Uterine smooth muscle cell (primary cell): ENCODE measurements at places on chromosomes 2 and 18. TPM values are rescaled to one million over a fixed set of nuclear protein-coding genes. Genes with fewer than 3 reads are reported as not detected.

Gene ITPRIPL1
- total RNA-seq: 5.1 and 5.9 TPM in 2 replicates

Gene QPCT
- total RNA-seq: 30.5 and 43.6 TPM in 2 replicates

Gene SLC38A11
- 0.22 and 1.5 TPM in 2 replicates for total RNA-seq

Gene CNOT11
- total RNA-seq: 18.0 and 21.0 TPM in 2 replicates

Gene RSAD2
- 1.00 and 1.5 TPM in 2 replicates for total RNA-seq

Gene FLACC1
- 1.4 and 2.0 TPM in 2 replicates for total RNA-seq

Gene ALPP
- total RNA-seq: not detected in 2 replicates

Gene RAMP1
- 13.1 and 40.0 TPM in 2 replicates for total RNA-seq

Gene GLB1L
- 17.5 and 19.1 TPM in 2 replicates for total RNA-seq

Gene RTP5
- not detected in 2 replicates for total RNA-seq

Gene SERPINB10
- 0.25 and 1.00 TPM in 2 replicates for total RNA-seq

Gene PDCD1
- not detected in 2 replicates for total RNA-seq

Gene IKZF2
- 7.5 TPM in 2 replicates for total RNA-seq

Gene GKN1
- total RNA-seq: not detected in 2 replicates

Gene C2orf15
- not detected in 2 replicates for total RNA-seq

Gene KANSL1L
- 15.5 and 23.4 TPM in 2 replicates for total RNA-seq

Gene KCNIP3
- 4.2 and 4.9 TPM in 2 replicates for total RNA-seq

Gene REG3G
- total RNA-seq: not detected in 2 replicates

Gene FOXI3
- total RNA-seq: not detected in 2 replicates

Gene MRPS5
- total RNA-seq: 54.9 and 65.4 TPM in 2 replicates

Gene AAK1
- 41.4 and 50.7 TPM in 2 replicates for total RNA-seq

Gene AP1S3
- 6.0 and 10.2 TPM in 2 replicates for total RNA-seq

Gene COL3A1
- 841 and 1,747 TPM in 2 replicates for total RNA-seq

Gene SLC9A4
- not detected in 2 replicates for total RNA-seq

Gene PRSS56
- total RNA-seq: not detected in 2 replicates

Gene CEBPZ
- total RNA-seq: 59.6 and 81.5 TPM in 2 replicates

Gene REG1B
- total RNA-seq: not detected in 2 replicates

Gene ASXL3
- 0.87 and 3.3 TPM in 2 replicates for total RNA-seq

Gene MBD5
- total RNA-seq: 15.1 and 20.0 TPM in 2 replicates

Gene RESP18
- total RNA-seq: not detected in 2 replicates

Gene SOCS6
- 51.1 and 57.6 TPM in 2 replicates for total RNA-seq

Gene CD8B
- total RNA-seq: not detected in 2 replicates

Gene TMEM17
- 1.6 and 2.0 TPM in 2 replicates for total RNA-seq

Gene POTEC
- not detected in 2 replicates for total RNA-seq

Gene ICOS
- total RNA-seq: not detected in 2 replicates

Gene TGFA
- not detected in 2 replicates for total RNA-seq

Gene EPB41L5
- 8.5 and 12.9 TPM in 2 replicates for total RNA-seq

Gene ABHD1
- total RNA-seq: under 0.01 TPM in 2 replicates

Gene ZNF512
- total RNA-seq: 27.1 and 33.2 TPM in 2 replicates

Gene LHCGR
- not detected in 2 replicates for total RNA-seq

Gene IL36G
- total RNA-seq: not detected in 2 replicates

Gene FAM237A
- total RNA-seq: not detected in 2 replicates

Gene TUBA3E
- not detected in 2 replicates for total RNA-seq

Gene ASTL
- total RNA-seq: not detected in 2 replicates

Gene GAL3ST2
- 0.25 and 0.44 TPM in 2 replicates for total RNA-seq

Gene ANKAR
- 3.7 and 6.0 TPM in 2 replicates for total RNA-seq

Gene MAT2A
- total RNA-seq: 163 and 201 TPM in 2 replicates

Gene BMP10
- total RNA-seq: not detected in 2 replicates

Gene CD207
- not detected in 2 replicates for total RNA-seq

Gene EEF1B2
- total RNA-seq: 603 and 605 TPM in 2 replicates

Gene CYRIA
- total RNA-seq: 8.7 and 18.1 TPM in 2 replicates

Gene SERPINB12
- total RNA-seq: not detected in 2 replicates

Gene CAPN14
- 0.11 and 0.12 TPM in 2 replicates for total RNA-seq

Gene IGFBP2
- 119 and 136 TPM in 2 replicates for total RNA-seq
